ENCODE measurements at places on chromosomes 7 and 10. TPM values are rescaled to one million over a fixed set of nuclear protein-coding genes. Genes with fewer than 3 reads are reported as not detected.

DNA sequence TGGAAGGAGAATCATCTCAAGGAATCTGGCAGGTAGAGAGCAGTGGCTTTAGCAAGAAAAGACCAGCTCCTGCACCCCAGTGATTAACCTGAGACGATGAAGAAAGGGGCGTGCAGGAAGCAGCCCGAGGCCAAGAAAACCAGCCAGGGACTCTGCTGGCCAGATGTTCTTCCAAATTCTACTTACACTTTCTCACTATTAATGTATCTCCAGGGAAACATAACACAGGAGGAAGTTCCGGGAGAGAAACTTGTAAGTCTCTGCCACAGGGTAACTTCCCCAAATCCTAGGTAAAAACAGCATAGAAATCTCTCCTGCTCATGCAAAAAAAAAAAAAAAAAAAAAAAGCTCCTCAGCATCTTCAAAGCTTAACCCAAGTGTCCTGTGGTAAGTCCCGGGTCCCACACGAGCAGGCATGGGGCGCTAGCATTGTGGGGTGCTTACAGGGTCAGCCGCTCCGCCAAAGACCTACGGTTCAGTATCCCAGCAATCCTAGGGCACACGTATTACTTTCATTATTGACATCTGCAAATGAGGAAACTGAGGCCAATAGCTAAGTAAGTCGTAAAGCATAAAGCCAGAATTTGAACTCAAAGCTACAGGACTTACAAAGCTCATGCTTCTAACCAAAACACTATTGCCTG lies 97.2 kb upstream of the GNA12 start:
- no peak for DNase-seq

- no peak for DNase-seq
Observed at GRCh38 chr10:43963379-43963778, 314.7 kb upstream of the ZNF32 start.

- DNase-seq, result peak; percentile 99
Observed at GRCh38 chr7:102991540-102992214, 78.9 kb downstream of the LRRC17 start.

DNA sequence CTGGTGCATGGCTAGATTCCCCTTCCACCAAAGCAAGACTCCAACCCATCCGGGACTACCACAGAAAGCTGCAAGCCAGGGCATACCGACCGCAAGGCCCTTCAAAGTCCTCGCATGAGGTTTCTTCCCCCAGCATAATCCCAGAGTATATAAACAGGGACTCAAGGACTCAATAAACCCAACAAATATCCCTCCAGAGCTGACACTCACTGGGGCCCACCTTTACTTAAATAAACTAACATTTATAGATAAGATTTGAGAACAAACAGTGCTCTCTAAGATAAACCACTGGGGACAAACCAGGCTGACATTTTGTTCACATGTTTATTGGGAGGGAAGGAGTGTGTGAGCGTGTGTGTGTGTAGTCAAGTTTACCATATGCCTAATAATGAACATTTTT lies 138.2 kb downstream of the ADAM12 start:
- DNase-seq, result no peak

- no peak for DNase-seq
Observed at GRCh38 chr10:16902606-16903005, 85.4 kb upstream of the RSU1 start.

DNA sequence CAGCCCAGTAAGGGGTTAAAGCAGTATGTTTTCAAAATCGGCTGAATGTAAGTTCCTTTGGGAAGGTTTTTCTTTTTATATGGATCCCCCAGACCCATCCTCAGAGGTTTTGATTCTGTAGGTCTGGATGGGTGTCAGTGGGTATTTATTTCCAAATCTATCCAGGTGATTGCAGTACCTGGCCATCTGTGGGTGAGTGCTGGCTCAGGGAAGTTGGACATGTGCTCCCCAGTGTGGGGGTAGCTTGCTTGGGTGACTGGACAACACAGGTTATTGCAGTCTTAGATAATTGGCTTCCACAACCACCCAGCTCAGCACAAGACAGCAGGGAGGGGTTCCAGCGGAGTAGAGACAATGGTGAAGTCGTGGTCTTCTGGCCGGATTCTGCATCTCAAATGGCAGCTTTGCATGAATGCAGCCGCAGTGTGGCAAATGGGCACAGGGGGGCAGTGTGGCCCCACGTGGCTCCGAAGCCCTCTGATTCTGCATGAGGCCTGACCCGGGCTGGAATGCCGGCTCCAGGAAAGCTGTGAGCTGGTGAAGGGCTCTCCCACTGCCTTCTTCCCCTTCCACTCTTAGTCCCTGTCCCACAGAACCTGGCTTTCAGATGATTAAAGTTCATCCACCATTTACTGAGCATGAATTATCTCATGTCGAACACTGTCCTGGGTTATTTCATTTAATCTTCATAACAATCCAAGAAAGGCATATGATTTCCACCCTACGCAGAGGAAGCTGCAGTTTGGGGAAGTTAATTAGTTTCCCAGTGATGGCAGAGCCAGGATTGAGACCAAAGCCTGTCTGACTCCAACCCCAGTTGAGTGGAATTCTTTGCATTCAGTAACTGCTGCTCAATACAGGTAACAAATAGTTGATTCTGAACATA lies 64.5 kb upstream of the SYPL1 start:
- DNase-seq, result peak; percentile 25

DNA sequence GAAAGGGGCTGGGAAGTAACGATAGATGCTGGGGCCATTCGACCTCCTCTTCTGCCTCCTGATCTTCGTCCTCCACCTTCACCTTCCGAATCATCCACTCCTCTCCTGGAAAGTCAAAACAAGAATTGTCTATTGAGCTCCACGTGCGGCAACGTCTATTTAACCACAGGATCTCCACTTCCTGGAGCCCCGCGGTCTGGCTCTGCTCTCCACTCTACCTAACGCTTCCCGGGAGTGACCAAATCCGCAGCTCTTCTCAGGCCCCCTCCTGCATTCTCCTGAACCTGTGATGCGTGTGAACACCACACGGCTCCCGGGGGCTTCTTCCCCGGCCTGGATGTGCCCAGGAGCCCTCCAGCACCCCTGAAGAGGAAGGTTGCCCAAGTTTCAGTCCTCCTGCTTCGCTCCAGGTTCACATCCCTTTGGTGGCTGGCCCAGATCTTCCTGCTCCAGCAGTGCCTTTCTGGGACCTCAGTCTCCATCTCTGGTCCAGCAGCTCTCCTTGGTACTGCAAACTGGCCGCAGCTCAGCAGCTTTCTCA lies 7.2 kb downstream of the ZNF467 start:
- no peak for DNase-seq

DNA sequence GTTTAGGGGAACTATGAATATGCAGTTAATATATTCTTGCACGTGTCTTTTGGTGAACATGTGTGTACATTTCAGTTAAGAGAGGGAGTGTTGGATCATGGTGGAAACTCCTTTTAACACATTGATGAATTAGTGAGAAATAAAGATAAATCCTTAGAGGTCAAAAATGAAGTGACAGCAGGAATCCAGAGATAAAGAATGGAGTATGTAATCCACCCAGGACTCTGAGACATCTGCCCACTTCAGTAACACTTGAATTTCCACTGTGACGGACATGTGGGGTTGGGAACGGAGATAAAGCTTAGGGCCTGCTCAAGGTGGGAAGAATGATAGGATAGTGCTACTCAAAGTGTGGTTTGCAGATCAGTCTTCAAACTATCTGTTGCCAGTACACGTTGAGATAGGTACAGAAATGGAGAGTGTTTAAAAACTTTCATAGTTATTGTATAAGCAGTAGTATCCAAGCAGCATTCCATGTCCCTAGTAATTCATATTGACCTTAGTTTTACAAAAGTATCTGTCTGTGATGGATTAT lies 6.6 kb upstream of the RELN start:
- no peak for DNase-seq

- DNase-seq, result no peak
Observed at GRCh38 chr10:120229641-120230040, 227.4 kb upstream of the PLPP4 start.

DNA sequence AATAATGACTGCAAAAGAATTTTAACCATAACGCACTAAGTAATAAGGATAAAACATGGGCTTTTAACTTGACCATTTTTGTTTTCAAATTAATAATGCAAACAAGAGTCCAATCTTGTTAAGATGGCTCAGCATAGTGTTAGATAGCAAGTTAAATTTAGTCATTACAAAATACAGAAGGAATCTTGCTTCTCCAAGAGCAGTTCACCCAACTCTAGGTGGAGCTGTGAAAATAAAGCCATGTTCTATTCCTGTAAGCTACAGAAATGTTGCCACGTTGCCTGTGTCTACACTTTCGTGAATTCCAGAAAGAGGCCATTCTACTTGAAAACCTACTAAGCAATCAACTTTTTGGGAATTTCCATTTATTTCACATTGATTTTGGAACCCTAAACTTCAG lies 191.9 kb downstream of the SFMBT2 start:
- DNase-seq, result peak; percentile 41

DNA sequence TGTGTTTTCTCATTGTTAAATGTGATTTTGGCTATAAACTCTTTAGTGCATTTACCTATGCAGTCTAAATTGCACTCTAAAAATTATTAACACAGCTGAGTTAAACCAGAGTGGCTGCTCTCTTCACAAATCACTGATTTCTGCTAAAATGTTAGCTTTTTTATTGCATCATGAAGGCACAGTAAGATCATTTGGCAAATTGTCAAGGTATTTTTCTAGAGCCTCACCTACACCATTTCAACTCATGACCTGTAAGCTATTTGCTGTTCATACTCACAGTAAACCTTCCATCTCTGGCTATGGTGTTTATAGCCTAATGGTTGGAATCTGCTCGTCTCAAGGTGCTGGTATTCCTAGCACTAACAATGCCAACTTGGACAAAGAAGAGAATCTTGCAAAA lies 25.7 kb downstream of the NDUFB2 start:
- no peak for DNase-seq

- no peak for DNase-seq
Observed at GRCh38 chr7:155709453-155709852, 65.0 kb downstream of the RBM33 start.

WDR11 gene
- 54.5 TPM for total RNA-seq

HDAC9 gene
- total RNA-seq, result 27.6 TPM

PDGFA gene
- 47.1 TPM for total RNA-seq

CCL24 gene
- not detected for total RNA-seq

NXPH1 gene
- not detected for total RNA-seq
